ENCODE measurements at places on chromosomes 5 and 9.

- no peaks in the 10 kb centered on the region for H3K27me3 ChIP-seq
- H3K4me1 ChIP-seq: peaks cover 38% of the 10 kb centered on the region
- peak overlapping the region; percentile 94 for H3K4me3 ChIP-seq
- peaks cover 90% of the 10 kb centered on the region for H3K36me3 ChIP-seq
These were observed 4.6 kb downstream of the SURF4 start for GRCh38 chr9:133371261-133371711.

- no peak overlapping the region for H3K4me3 ChIP-seq
- no peak for ATAC-seq
- H3K36me3 ChIP-seq: no peaks in the 10 kb centered on the region
- H3K27me3 ChIP-seq: no peaks in the 10 kb centered on the region
- no peak overlapping the region for H3K27ac ChIP-seq
These were observed 20.8 kb upstream of the ATG10 start for GRCh38 chr5:81950996-81951395.

- peak overlapping the region; percentile 45 for H3K27ac ChIP-seq
- H3K4me1 ChIP-seq: no peaks in the 10 kb centered on the region
- no peak for ATAC-seq
- H3K4me3 ChIP-seq: no peak overlapping the region
- H3K36me3 ChIP-seq: peaks cover 93% of the 10 kb centered on the region
These were observed 34.3 kb downstream of the GPR107 start for GRCh38 chr9:130088051-130088450.

GRCh38 chr9:70091572-70091971, 47.9 kb downstream of the MAMDC2 start:
- no peaks in the 10 kb centered on the region for H3K4me1 ChIP-seq
- no peaks in the 10 kb centered on the region for H3K36me3 ChIP-seq
- peaks cover 2% of the 10 kb centered on the region for H3K27me3 ChIP-seq
- no peak overlapping the region for H3K4me3 ChIP-seq

- H3K36me3 ChIP-seq: no peaks in the 10 kb centered on the region
- no peaks in the 10 kb centered on the region for H3K4me1 ChIP-seq
- no peak overlapping the region for H3K4me3 ChIP-seq
- no peaks in the 10 kb centered on the region for H3K27me3 ChIP-seq
- no peak overlapping the region for H3K27ac ChIP-seq
These were observed 379.0 kb upstream of the GRAMD2B start for GRCh38 chr5:126044111-126044668.

DNA sequence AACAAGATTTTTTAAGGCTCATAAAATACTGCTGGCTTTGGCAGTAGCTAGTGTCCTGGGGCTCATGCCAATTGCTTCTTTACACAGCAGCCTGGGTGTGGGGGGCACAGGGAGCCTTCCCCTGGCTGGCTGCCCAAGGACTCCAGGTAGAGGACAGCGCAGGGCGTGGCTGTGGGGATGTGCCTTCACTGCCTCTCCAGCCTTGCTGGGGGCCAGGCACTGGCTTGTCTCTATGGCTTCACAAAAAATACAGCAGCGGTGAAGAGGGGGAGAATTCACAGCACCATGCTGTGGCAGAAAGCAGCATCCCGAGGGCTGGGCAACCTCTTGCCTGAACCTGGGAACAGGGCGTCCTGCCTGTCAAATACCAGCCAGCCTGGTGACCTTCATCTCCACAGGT, 57.4 kb downstream of the DAP start:
- ATAC-seq: no peak
- H3K27ac ChIP-seq: no peak overlapping the region
- H3K27me3 ChIP-seq: no peaks in the 10 kb centered on the region
- H3K4me1 ChIP-seq: peaks cover 34% of the 10 kb centered on the region

DNA sequence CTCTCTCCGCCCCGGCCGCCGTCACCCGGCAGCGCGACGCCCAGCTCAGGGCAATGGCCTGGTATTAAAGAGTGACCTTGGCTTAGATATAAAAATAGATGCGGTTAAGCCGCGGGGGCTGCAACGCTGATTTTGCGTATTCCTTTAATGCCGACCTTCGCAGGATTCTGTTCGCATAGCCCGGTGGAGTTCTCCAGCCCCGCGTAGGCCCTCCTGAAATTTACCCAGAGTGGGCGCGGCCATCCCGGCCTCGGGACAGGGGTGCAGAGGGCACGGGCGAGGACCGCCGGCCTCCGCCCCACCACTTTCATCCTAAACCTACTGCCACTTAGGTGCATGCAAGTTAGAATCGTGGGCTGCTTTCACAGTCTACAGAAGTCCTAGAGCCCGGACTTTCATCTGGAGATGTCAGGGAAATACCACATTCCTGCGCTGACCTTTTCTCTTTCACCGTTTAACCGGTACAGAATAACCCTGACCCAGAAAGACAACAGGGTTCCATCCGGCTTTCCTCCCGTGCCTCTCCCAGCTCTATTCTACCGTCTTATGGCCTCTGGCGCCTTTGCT, 492 bp upstream of the FAM169A start:
- peak overlapping the region; percentile 73 for H3K27ac ChIP-seq
- H3K36me3 ChIP-seq: peaks cover 6% of the 10 kb centered on the region
- H3K27me3 ChIP-seq: no peaks in the 10 kb centered on the region
- peak overlapping the region; percentile 81 for H3K4me3 ChIP-seq
- peak; percentile 22 for ATAC-seq

GRCh38 chr9:10062629-10063395, 550.0 kb downstream of the PTPRD start:
- no peak for ATAC-seq

GRCh38 chr5:36177715-36178523, 26.0 kb downstream of the SKP2 start:
- H3K27me3 ChIP-seq: no peaks in the 10 kb centered on the region
- H3K4me3 ChIP-seq: no peak overlapping the region
- peak overlapping the region; percentile 45 for H3K27ac ChIP-seq
- ATAC-seq: no peak
- peaks cover 97% of the 10 kb centered on the region for H3K36me3 ChIP-seq

GRCh38 chr5:97735209-97735608, 552.2 kb upstream of the RIOK2 start:
- H3K4me1 ChIP-seq: no peaks in the 10 kb centered on the region
- no peak overlapping the region for H3K27ac ChIP-seq
- H3K36me3 ChIP-seq: no peaks in the 10 kb centered on the region
- ATAC-seq: no peak
- H3K27me3 ChIP-seq: no peaks in the 10 kb centered on the region
- H3K4me3 ChIP-seq: no peak overlapping the region

- H3K4me1 ChIP-seq: peaks cover 6% of the 10 kb centered on the region
- H3K4me3 ChIP-seq: no peak overlapping the region
These were observed 4.2 kb downstream of the SLC44A1 start for GRCh38 chr9:105248691-105249090.

- no peaks in the 10 kb centered on the region for H3K27me3 ChIP-seq
- no peak overlapping the region for H3K27ac ChIP-seq
- no peaks in the 10 kb centered on the region for H3K4me1 ChIP-seq
These were observed 97.2 kb downstream of the MVB12B start for GRCh38 chr9:126423916-126424185.

DNA sequence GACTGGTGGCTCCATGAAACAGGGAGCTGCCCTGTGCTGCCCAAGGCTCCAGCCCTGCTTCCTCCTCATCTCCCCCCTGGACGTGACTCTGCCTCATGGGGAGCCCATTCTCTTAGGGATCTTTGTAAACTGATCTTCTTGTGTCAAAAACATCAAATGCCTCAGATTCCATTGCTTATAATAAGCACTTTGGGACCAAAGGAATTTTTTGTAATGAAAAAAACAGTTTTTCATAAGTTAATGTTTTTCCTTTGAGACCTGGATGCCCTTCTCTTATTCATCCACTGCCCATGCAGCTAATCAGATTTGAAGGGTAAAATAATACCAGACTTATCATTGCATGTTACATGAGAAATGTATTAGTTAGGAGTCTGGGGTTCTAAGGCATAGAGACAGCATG, 41.7 kb downstream of the PALM2AKAP2 start:
- no peak for ATAC-seq
- H3K36me3 ChIP-seq: no peaks in the 10 kb centered on the region
- peaks cover 17% of the 10 kb centered on the region for H3K27me3 ChIP-seq
- H3K27ac ChIP-seq: no peak overlapping the region

DNA sequence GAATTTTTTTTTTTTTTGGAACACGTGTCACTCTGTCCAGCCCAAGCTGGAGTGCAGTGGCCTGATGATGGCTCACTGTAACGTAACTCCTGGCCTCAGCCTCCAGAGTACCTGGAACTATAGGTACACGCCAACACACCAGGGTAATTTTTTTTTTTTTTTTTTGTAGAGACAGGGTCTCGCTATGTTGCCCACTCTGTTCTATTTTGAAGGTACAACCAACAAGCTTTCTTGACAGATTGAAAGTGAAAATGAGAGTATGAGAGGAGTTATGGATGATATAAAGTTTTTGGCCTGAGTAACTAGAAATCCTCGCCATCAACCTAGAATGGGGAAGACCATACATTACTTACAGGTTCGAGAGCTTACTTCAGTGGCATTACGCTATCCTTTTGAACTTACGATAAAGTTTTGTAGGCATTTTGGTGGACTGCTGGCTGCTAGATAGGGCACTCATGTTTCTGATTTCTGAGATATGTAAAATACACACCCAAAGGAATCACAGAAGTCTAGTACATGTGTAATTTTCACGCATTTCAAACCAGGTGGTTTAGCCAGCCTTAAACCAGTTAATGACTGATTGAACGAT, 806 bp upstream of the CDC42SE2 start:
- H3K4me1 ChIP-seq: peaks cover 30% of the 10 kb centered on the region
- peak; percentile 21 for ATAC-seq

DNA sequence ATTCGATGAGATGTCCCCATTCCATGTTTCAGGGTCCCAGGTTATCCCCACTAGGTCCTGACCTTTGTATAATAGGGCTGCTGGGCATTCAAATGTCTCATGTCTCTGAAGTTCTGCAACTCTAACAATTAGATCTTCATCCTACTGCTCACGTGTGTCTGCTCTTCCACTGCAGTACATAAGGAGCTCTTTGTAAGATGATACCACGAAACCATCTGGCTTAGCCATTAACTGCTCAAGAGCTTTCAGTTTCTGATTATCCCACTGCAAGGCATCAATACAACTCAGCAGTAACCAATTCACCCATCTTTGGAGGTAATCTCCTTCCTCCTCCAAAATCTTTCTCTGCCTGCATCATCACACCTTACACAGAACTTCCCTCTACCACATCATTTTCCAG, 49.9 kb upstream of the PPP2CA start:
- no peaks in the 10 kb centered on the region for H3K27me3 ChIP-seq
- ATAC-seq: no peak
- H3K4me1 ChIP-seq: peaks cover 5% of the 10 kb centered on the region
- no peaks in the 10 kb centered on the region for H3K36me3 ChIP-seq
- no peak overlapping the region for H3K4me3 ChIP-seq
- H3K27ac ChIP-seq: no peak overlapping the region

DNA sequence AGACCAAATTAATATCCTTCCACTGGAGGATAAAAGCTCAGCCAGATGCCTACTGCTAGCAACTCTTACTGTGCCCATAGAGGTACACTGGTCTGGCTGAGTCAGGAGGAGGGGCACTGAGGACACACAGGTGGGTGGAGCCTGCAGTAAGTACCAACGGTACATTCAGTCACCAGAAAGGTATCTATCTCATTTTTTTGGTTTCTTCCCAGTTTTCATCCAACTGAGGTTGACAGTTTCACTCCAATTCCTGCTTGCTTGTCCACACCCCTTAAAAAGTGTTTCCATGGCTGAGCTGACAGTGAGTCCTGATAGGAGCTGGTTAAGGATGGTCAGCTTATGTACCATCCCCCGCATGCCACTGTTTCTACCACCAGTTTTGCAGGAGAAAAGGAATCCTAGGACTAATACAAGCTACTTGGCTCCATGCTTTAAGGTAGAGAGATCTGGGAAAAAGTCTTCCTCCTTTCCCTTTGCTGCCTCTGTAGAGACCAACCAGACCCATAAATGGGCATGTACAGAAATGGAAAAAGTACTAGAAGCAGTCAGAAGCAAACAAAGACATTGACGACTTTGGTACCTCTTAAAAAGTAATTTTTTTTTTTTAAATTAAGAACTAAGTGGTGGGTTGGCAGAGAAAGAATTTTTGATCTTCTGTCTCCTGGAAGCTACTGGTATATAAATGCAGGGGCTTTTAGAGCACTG, 3.2 kb downstream of the ELL2 start:
- peaks cover 87% of the 10 kb centered on the region for H3K36me3 ChIP-seq
- H3K4me1 ChIP-seq: peaks cover 54% of the 10 kb centered on the region
- ATAC-seq: no peak
- no peak overlapping the region for H3K27ac ChIP-seq
- no peaks in the 10 kb centered on the region for H3K27me3 ChIP-seq

DNA sequence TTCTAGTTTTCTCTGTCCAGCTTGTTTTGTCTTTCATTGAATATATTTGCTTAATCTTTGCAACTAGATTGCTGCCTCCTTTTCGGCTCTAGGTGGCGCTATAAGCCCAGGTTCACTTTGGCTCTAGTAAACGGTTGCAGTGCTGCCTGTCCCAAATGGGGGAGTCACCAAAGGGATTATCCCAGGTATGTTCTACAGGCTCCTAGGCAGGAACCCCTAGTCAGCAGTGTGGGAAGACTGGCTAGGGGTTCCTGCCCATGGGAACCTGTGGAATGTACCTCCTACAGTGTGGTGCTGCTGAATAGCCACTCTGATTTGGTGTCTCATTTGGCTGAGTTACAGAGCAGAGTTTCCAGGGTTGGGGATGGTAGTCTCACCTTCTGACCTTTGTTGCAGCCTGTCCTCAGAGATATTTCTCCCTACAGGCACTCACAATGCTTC, 85.2 kb downstream of the ARSB start:
- H3K27ac ChIP-seq: no peak overlapping the region
- ATAC-seq: no peak
- H3K4me3 ChIP-seq: no peak overlapping the region
- no peaks in the 10 kb centered on the region for H3K36me3 ChIP-seq
- no peaks in the 10 kb centered on the region for H3K4me1 ChIP-seq
- H3K27me3 ChIP-seq: no peaks in the 10 kb centered on the region

DNA sequence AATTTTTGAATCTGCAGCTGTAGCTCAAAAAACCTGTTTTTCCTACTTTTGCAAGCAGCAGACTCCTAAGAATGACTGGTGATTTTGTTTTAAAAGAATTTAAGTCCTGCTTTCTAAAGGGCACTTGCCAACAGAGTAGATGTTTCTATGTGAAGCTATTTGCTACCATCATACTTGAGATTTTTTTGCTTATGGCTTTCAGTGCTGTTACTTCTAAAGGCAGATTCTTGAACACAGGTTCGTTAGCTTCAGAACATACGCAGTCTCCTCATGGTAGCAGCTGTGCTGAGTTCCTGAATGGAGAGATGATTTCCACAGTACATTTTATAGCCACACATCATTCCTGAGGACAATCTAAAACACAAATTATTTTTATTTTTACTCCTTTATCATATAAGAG, 24.4 kb upstream of the ELL2 start:
- ATAC-seq: no peak
- no peak overlapping the region for H3K27ac ChIP-seq
- H3K4me1 ChIP-seq: no peaks in the 10 kb centered on the region
- H3K4me3 ChIP-seq: no peak overlapping the region
- no peaks in the 10 kb centered on the region for H3K27me3 ChIP-seq
- no peaks in the 10 kb centered on the region for H3K36me3 ChIP-seq

DNA sequence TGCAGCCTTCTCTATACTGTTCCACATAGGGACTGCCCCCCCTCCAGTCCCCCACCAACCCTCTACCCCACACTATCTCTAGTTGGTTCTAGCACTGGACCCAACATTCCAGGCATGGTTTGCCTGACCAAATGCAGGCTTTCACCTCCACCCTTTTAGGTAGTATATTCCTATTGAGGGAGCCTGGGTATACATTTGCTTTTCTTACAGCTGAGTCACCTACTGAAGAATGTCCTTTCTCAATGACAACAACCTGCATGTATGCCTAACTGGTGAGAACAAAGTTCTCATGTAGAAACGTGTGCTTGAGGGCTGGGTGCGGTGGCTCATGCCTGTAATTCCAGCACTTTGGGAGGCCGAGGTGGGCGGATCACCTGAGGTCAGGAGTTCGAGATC, 8.2 kb downstream of the TNIP1 start:
- peaks cover 100% of the 10 kb centered on the region for H3K36me3 ChIP-seq
- H3K4me3 ChIP-seq: peak overlapping the region; percentile 88
- no peaks in the 10 kb centered on the region for H3K27me3 ChIP-seq
- no peak for ATAC-seq
- H3K4me1 ChIP-seq: peaks cover 74% of the 10 kb centered on the region
